ENCODE measurements at places on chromosomes 6 and 20. TPM values are rescaled to one million over a fixed set of nuclear protein-coding genes. Genes with fewer than 3 reads are reported as not detected.

The PLEKHG1 gene
- 12.4 TPM for total RNA-seq

The KCNK16 gene
- not detected for total RNA-seq

The PLCB4 gene
- total RNA-seq, result 11.5 TPM

The SIGLEC1 gene
- total RNA-seq, result 47.8 TPM

The MRAP2 gene
- total RNA-seq, result not detected

The GHRH gene
- total RNA-seq, result not detected

The CSE1L gene
- total RNA-seq, result 62.0 TPM

The ARHGAP40 gene
- not detected for total RNA-seq

The BEND6 gene
- total RNA-seq, result 0.98 TPM

The SPATA25 gene
- total RNA-seq, result 2.3 TPM

The ZSCAN9 gene
- total RNA-seq, result 12.7 TPM

The SLC35F1 gene
- 0.17 TPM for total RNA-seq

The PNPLA1 gene
- total RNA-seq, result not detected

The SMIM13 gene
- total RNA-seq, result 6.2 TPM

The LAMA2 gene
- total RNA-seq, result 331 TPM

The CEP57L1 gene
- 25.8 TPM for total RNA-seq
